ENCODE measurements at places on chromosomes 6 and 20.

- H3K4me3 ChIP-seq: no peak overlapping the region
- DNase-seq: no peak
- no peaks in the 10 kb centered on the region for H3K36me3 ChIP-seq
- no peaks in the 10 kb centered on the region for H3K4me1 ChIP-seq
Observed at GRCh38 chr6:110319843-110320242, 38.3 kb downstream of the METTL24 start.

GRCh38 chr6:134217105-134217797, 100.7 kb downstream of the SGK1 start:
- no peak overlapping the region for H3K27ac ChIP-seq
- no peaks in the 10 kb centered on the region for H3K27me3 ChIP-seq
- H3K36me3 ChIP-seq: no peaks in the 10 kb centered on the region
- H3K4me1 ChIP-seq: no peaks in the 10 kb centered on the region

- no peak overlapping the region for H3K4me3 ChIP-seq
- H3K36me3 ChIP-seq: no peaks in the 10 kb centered on the region
- no peaks in the 10 kb centered on the region for H3K27me3 ChIP-seq
- H3K4me1 ChIP-seq: no peaks in the 10 kb centered on the region
- no peak overlapping the region for H3K27ac ChIP-seq
Observed at GRCh38 chr20:37490663-37491350, 30.2 kb upstream of the NNAT start.

DNA sequence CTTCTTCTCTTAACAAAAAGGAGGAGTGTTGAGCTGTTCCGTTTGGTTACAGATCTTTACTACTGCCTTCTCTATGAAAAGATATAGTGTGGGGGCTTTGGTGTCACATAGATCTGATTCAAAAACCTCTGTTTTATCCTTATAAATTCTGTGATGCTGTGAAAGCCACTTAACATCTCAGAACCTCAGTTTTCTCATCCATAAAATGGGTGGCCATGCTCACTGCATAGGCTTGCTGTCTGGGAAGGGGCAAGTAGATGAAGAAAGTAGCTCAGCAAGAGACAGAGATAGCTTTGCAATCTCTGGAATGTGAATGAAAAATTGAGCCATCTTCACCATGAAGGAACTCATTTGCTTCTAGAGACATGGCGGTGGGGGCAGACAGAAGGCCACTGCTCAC, 31.6 kb upstream of the RNF24 start:
- H3K36me3 ChIP-seq: no peaks in the 10 kb centered on the region
- no peak overlapping the region for H3K27ac ChIP-seq
- no peaks in the 10 kb centered on the region for H3K4me1 ChIP-seq
- no peaks in the 10 kb centered on the region for H3K27me3 ChIP-seq
- no peak for DNase-seq
- no peak overlapping the region for H3K4me3 ChIP-seq

DNA sequence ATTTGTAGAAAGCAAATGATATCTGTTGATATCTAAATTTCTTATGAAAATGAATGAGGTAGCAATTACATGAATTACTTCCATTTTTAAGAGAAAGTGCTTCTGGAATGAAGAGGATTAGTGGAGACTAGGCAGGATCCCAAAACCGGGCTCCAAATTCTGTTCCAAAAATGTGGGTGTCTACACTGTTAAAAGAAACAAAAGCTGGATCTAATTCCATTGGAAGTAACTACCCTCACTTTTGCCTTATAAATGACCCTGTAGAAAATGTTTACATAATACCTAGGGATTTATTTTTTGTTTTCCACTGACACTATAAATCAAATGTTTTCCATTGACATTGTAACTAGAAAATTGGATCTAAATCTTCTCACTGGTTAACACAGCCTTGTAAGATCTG, 454.9 kb upstream of the JARID2 start:
- no peaks in the 10 kb centered on the region for H3K27me3 ChIP-seq
- no peak for DNase-seq
- H3K4me3 ChIP-seq: no peak overlapping the region
- no peaks in the 10 kb centered on the region for H3K36me3 ChIP-seq

GRCh38 chr20:32975698-32976674, 28.2 kb downstream of the SUN5 start:
- no peaks in the 10 kb centered on the region for H3K27me3 ChIP-seq
- no peak for DNase-seq
- H3K36me3 ChIP-seq: no peaks in the 10 kb centered on the region
- H3K27ac ChIP-seq: no peak overlapping the region

DNA sequence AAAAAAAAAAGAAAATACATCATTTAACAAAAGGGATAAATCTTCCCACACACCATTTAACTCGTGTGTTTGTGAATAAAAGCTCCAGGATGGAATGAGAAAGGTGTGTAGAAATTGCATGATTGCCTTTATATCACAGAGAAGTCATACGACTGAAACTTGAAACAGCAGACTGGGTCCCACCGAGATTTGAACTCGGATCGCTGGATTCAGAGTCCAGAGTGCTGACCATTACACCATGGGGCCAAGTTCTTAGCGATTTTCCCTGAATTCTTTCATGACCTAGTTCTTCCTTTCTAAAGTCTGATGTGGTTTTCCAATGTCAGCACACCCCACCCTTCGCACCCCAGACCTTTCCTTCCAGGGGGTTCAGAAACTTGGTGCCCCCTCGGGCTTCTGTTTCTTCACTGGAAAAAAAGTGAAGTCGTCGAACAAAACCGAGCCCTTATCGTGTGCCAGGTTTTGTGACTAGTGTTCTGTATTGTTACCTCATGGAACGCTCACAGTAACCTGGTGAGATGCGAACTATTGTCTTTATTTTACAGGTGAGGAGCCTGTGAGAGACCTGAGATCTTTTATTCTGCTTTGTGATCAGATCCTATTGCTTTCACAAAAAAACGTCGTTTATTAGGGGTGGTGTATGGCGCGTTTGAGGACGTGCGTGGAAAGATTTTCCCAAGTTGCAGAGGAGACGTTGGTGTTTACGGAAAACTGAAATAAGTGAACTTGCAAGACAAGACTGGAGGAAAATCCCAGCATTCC, 120.8 kb downstream of the OR2B2 start:
- H3K27me3 ChIP-seq: no peaks in the 10 kb centered on the region
- DNase-seq: no peak
- no peaks in the 10 kb centered on the region for H3K36me3 ChIP-seq
- H3K4me3 ChIP-seq: peak overlapping the region; percentile 31
- H3K4me1 ChIP-seq: no peaks in the 10 kb centered on the region

Measured in prostate gland (tissue), 2 donors.